NCI-H1092 (cell line): ENCODE measurements at places on chromosomes 12 and 14.

- DNase-seq = no peak
Measured at GRCh38 chr12:110699591-110700445, 10.9 kb upstream of the HVCN1 start.

- DNase-seq = no peak
Measured at GRCh38 chr14:106845286-106846087, 1319.1 kb downstream of the TMEM121 start.

DNA sequence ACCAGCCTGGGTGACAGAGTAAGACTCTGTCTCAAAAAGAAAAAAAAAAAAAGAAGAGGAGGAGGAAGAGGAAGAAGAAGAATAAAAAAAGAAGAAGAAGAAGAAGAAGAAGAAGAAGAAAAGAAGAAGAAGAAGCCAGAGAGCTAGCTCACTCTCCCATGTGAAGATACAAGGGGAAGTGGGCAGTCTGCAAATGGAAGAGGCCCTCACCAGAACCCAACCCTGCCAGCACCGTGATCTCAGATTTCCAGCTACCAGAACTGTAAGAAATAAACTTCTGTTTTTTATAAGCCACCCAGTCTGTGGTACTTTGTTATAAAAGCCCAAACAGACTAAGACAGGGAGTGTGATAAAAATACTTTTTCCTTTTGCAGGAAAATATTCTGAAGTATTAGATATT, 130.7 kb downstream of the ETNK1 start:
- DNase-seq = no peak

DNA sequence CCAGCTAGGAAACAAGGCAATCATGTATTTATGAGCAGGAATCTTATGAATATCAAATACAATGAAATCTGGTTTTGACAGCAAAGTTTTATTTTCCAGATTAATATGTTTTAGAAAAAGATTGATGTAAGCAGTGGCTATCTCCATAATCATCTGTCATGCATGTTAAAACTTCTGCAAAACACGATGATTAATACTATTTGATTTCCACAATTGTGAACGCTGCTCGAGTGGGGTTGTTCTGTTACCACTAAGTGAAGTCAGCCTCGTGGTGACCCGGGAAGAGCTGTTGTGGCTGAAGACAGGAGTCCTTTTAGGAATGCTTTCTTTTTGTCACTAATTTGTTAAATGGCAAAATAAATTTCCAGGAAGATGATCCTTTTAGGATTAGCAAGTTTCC, 9.4 kb downstream of the CFAP251 start:
- DNase-seq = no peak

DNA sequence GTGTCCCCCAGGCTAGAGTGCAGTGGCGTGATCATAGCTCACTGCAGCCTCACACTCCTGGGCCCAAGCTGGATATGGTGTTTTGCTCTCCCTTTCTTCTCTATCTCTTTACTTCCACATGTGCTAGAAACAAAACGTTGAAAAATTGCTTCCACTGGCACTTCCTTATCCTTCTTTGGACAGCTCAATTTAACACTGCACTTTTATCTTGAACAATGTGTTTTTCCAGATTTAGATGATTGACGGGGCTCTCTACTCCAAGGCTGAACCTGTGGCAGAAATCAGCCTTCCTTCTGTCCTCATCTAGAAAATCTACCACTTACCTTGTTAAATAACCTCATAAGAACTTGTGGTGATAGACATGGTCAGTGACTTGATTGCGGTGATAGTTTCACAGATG, 165.1 kb downstream of the DAD1 start:
- DNase-seq = no peak

GRCh38 chr12:78293059-78293686, 462.5 kb downstream of the NAV3 start:
- no peak for DNase-seq

- DNase-seq = no peak
Measured at GRCh38 chr12:63150713-63151622, at the start of gene AVPR1A. Gene AVPR1A, minus strand, starts transcription at chr12:63151201. Its CDS starts 365 bp downstream, at chr12:63150836.

DNA sequence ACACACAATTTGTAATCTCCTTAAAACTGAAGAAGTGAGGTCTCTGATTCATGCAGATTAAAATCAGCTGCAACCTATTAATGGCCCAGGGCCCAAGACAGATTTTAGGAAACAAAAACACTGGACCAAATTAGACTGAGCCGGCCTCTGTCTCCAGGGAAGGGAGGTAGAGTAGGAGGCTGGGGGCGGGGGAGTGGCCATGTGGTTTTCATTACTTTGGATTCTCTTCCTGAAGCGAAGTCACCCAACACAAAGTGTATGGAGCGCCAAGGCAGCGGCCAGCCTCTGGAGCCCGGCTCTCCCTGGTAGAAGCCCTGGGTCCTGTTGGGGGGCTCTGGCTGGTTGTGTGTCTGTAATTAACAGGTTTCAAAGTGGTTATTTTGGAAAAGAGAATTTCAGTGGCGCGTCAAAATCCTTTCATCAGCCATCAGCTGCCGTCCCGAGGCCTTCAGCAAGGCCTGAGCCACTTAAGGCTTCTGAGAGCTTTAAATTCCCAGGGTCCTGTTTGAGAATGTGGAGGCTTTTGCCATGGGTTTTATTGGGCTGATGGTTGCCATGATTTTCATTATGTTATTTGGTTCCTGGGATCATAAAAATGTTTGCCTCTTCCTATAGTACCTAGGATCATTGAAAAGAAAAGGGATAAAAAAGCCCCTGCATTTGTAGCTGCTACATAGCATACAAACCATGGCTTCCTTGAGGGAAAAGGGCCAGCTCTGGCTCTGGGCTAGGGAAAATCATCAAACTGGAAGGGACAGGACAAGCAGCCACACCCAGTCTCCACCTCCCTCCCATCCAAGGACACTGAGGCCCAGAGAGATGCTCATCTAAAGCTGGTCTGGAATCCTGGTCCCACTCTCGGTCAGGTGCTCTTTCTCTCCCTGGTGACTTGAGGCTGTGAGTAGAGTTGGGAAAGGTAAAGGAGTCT, 282.4 kb downstream of the ZFP36L1 start:
- no peak for DNase-seq

DNA sequence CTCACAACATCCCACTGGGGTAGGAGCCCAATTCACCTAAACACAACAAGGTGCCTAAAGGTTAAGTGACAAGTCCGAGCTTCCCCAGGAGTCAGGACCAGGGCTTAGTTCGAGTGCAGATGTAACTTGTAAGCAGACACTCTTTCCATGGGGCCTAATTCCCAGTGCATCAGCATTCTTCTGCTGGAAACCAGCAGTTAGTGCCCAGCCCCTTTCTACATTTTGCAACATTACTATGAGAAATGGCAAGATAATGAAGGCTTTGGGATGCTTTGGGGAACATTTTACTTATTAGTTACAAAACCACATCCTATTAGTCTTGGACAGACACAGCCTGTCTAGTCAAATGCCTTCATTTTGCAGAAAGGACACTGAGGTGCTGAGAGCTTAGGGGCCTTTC, 179.8 kb downstream of the CALM1 start:
- no peak for DNase-seq

DNA sequence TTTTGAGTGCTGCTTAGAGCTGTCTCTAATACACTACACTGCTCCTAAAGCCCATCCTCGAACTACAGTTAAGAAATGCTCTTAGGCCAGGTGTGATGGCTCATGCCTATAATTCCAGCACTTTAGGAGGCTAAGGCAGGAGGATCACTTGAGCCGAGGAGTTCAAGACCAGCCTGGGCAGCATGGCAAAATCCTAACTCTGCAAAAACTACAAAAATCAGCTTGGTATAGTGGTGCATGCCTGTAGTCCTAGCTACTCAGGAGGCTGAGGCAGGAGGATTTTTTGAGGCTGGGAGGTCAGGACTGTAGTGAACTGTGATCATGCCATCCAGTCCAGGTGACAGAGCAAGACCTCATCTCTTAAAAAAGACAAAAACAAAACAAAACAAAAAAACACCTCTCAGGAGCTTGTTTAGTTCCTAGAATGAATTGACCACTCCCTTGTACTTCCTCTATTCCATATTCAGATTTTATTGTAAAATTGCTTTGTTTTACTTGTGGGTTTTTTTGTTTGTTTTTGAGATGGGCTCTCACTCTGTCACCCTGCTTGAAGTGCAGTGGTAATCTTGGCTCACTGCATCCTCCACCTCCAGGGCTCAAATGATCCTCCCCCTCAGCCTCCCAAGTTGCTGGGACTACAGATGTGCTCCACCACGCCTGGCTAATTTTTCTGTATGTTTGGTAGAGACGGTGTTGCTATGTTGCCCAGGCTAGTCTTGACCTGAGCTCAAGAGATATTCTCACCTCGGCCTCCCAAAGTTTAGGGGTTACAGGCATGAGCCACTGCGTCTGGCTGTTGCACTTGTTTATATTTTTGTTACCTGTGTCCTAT, 13.6 kb downstream of the MDM2 start:
- no peak for DNase-seq

GRCh38 chr12:65665817-65666216, 158.5 kb upstream of the HMGA2 start:
- no peak for DNase-seq

GRCh38 chr12:113826805-113827538, 139.2 kb downstream of the RBM19 start:
- no peak for DNase-seq

GRCh38 chr12:6532051-6532926, 2.0 kb upstream of the GAPDH start:
- peak; percentile 43 for DNase-seq

GRCh38 chr14:93375673-93376156, 28.7 kb downstream of the COX8C start:
- DNase-seq = no peak

GRCh38 chr12:60148109-60148508, 552.3 kb downstream of the SLC16A7 start:
- no peak for DNase-seq

DNA sequence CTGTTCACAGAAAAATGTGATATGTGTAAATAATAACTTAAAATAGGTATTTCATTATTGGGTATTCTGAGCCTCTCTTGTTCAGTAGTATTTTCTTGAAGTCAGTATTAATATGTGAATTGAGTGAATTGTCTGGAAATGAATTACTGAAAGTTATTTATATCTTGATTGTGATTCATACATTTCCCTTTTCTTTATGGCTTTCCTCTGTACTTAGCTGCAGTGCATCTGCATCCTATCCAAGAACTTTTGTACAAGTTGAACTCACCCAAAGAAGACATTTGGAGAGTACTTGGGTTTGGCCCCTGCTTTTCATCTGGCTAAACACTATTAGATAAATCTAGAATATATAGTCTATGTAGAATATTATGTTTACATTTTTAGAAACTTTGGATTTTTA, 326.0 kb downstream of the RAD51B start:
- DNase-seq = no peak

- no peak for DNase-seq
Measured at GRCh38 chr12:11777451-11777850, 128.0 kb downstream of the ETV6 start.

DNA sequence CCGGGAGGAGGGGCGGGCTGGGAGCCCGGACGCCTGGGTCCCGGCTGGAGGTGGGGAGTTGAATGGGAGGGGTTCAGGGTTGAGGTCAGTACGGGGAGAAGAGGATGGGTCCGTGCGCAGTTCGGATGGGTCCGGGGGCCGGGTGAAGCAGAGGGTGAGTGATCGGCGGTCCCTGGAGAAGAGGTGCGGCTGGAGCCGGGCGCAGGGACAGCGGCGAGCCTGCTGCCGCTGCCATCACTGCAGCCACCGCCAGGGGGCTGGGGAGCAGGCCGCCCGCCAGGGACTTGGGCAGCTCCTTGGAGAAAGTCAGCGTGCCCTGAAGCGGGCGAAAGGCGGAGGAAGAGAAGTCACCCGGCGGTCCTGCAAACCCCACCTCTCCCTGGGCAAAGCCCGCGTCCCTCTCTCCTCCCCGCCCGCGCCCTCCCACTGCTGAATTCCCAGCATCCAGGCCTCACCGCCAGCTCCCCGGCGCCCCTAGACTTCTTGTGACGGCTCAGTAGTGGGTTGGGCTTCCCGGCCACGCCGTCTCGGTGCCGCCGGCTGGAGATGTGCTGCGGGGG, 6.0 kb upstream of the GPR84 start:
- DNase-seq = no peak

- no peak for DNase-seq
Measured at GRCh38 chr12:29309320-29309902, 71.6 kb downstream of the ERGIC2 start.

DNA sequence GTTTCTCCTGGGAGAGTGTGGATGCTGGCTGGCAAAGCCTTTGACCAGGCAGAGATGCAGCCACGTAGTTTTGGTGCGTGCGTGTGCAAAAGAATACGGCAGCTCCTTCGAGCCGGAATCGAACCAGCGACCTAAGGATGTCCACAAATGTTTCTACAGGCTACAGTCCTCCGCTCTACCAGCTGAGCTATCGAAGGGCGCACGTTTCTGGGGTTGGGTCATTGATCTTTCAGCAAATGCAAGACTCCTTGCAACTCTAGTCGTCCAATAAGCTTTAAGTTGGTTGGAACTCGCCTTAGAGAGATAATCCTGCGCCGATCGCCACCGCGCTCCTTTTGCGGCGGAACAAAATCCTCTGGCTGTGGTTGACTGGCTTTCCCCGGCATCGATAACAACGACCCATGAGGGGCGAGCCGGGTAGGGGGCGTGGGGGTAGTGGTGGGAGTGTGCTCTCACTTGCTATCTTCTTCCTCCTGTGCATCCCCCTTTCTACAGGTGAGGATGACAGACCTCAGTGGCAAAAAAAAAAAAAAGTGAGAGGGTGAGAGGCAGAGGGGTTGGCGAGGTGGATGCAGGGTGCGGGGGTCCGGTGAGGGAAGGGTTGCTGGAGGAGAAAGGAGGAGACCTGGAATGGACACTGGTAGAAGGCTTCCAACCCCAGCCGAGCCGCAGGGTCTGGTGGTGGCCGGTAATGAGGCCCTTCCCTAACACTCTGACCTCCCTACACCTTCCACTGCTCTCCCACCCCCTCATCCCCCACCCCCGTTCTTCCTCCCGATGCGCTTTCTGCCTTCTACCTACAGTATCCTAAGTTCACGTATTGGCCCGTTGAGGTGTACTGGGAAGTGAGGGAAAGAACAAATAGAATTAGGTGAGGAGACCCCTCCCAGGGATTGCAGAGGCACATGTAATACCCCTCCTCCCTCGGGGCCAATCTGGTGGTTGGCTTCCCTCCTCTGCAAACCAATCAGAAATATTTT, 11.8 kb upstream of the OR6S1 start:
- DNase-seq = no peak

GRCh38 chr12:46242569-46242968, 26.3 kb downstream of the SLC38A1 start:
- no peak for DNase-seq

GRCh38 chr12:122346054-122346453, 76.4 kb downstream of the CLIP1 start:
- no peak for DNase-seq

GRCh38 chr12:110444455-110444854, 5.7 kb downstream of the ARPC3 start:
- DNase-seq = no peak

GRCh38 chr14:60357551-60358149, 108.6 kb downstream of the PPM1A start:
- DNase-seq = no peak

DNA sequence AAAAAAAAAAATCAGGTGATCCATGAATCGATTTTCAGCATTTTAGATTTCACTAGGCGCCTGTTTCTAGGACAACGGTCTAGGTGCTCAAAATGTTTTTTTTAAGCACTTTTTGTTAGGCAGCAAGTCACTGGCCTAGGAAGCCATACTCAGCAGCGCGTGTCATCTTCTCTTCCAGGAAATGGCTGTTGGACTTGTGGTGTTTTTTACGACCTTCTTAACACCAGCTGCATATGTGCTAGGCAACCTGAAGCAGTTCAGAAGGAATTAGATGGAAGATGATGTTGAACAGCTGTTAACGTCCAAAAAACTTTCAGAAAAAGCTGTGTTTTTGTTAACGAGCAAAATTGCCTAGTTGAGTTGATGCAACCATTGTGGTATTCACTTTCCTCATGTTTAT, 868 bp downstream of the COX8C start:
- DNase-seq = no peak

- no peak for DNase-seq
Measured at GRCh38 chr12:9761419-9761781, 699 bp upstream of the CD69 start.

GRCh38 chr12:2389079-2389790, 336.4 kb downstream of the CACNA1C start:
- no peak for DNase-seq
